ENCODE measurements at places on chromosomes 1 and 21.

DNA sequence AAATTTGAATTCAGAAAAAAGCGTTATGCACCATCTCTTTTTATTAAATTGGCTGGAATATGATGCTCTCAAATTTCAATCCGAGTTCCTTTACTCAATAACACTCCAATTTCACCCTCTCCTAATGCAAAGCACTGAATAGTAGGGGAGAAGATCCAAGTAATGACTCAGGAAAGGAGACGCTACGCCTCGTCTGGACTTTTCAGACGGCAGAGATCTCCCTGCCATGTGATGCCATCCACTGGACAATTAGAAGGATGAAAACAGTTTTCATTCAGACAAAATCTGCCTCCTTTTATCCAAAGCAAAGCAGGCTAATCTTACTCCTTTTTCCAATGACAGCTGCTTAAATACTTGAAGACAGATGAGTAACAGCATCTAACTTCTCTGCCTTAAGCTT, 242.4 kb upstream of the GREM2 start:
- DNase-seq: no peak

DNA sequence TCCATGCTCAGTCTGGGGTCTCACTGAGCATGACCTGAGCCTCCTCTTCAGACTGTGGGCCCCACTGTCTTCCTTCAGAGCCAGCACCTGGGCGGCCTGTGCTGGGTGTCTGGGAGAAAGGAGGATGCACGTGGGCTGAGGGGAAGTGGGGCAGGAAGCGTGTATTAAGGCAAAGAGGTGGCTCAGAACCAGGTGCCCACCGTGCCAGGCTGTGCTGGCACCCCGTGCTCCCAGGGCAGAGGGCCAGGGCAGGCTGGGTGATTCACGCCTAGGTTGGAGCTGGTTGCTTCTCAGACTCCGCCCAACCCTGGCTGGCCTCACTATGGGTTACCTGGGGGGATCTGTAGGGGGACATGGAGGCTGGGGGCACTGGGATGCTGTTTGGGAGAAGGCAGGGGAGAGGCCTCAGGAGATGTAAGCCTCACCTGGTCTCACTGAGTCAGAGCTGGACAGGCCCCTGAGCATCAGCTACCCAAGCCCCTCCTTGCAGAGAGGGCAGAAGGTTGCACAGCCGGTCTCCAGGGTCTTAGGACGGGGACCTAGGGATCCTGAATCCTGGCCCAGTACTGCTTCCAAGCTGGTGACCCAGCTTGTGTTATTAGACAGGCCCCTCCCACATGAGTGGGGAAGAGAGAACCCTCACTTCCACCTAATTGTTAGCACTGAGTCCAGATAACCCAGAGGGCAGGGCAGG, 18.6 kb upstream of the PADI1 start:
- no peak for DNase-seq

DNA sequence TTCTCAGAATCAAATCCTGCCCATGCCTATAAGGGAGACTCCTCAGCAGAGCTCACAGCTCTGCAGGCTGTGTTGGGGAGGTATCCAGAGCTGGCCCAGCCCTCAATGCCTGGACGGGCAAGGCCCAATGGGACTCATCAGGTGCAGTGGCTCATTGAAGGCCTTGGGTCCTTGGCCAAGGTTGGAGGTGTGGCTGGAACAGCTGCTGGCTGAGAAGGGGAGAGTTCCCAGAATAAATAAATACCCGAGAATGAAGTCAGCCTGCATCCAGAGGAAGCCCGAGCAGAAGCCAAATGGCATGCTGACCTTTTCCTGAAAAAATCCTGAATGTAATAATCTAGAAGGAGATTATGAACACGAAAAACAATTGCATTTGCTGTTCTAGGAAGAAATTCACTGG, 25.2 kb upstream of the IKBKE start:
- no peak for DNase-seq

DNA sequence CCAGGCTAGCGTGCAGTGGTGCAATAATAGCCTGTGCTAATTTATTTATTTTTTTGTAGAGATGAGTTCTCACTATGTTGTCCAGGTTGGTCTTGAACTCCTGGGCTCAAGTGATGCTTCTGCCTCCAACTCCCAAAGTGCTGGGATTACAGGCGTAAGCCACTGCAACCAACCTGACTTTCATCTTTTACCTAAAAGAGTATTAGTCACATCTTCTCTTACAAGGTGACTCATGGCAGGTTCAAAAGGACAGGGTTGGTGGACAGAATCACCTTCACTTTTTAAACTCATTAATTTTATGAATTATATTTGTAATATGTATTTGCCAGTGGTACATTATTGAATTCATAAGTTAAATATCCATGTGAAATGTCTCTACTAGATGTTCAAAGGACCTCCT, 18.1 kb downstream of the JAM2 start:
- DNase-seq: no peak

- DNase-seq: no peak
Observed at GRCh38 chr1:35835398-35835797, 27.6 kb downstream of the AGO4 start.

GRCh38 chr1:66381621-66382275, 152.2 kb upstream of the SGIP1 start:
- DNase-seq: no peak

DNA sequence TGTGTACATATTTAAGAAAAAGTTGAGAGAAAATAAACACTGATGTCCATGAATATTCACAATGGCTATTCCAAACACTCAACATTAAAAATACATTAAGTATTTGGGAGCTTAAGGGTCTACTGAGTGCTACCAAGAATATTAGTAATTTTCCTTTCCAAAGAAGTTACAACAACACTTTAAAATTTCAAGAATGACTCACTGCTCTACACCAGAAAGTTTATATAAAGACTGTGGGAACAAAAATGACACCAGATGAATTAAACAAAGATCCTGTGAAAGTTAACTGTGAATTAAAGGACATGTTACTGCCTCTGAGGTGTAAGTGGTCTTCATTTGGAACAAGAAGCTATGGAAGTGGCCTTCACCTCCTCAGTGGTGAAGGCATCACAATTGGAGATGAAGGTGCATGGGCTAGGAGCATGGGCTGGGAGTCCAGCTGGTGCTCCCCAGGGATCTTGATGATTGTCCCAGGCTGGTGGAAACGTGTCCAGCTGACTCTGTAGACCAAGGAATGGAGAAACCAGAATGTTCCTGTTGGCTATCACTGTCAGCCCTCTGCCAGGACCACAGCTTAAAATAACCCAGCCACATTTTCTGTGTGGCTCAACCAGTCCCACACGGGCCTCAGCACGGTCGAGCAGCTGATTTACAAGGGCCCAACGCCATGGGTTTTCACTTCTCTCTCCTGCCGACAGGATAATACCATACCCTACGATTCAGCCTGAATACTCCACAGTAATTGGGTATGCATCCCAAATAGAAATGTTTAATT, 28.8 kb downstream of the TAF5L start:
- DNase-seq: no peak

- DNase-seq: no peak
Observed at GRCh38 chr1:184966989-184967388, 7.3 kb downstream of the NIBAN1 start.

DNA sequence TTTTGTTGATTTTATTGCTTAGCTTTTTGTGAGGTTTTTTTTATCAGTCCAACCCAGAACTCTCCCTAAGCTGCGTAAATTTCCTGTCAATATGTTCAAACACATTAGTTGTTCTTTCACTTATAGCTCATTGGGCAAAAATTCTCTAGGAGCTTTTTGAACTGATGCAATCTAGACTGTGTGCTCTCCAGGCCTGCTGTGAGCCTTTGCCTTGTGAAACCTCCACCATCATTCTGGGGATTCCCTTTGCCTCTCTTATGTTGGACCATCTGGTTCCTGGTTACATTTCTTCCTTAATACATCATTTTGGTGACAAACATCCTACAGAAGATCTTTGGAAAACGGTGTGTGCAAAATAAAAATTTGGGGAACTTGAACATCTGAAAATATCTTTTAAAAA, 247.2 kb downstream of the LRRC7 start:
- DNase-seq: no peak

DNA sequence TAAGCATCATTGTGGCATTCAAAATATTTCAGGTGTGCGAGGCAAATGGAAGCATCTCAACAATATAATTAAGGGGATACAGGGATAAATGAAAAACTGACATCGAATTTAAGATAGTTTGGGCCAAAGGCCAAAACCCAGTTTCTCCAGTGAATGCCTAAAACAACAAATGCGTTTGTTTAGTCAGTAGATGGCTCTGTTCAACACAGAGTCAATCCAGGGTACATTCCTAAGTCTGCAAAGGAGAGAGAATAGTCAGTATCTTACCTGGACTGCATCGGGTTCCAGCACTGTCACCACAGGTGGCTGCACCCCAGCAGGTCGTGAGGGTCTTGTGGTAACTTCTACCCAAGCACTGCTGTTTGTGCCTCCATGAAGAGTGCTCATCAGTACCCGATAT, 321.1 kb downstream of the KCTD3 start:
- no peak for DNase-seq

- no peak for DNase-seq
Observed at GRCh38 chr1:22645931-22646330, 2.5 kb downstream of the C1QC start.

DNA sequence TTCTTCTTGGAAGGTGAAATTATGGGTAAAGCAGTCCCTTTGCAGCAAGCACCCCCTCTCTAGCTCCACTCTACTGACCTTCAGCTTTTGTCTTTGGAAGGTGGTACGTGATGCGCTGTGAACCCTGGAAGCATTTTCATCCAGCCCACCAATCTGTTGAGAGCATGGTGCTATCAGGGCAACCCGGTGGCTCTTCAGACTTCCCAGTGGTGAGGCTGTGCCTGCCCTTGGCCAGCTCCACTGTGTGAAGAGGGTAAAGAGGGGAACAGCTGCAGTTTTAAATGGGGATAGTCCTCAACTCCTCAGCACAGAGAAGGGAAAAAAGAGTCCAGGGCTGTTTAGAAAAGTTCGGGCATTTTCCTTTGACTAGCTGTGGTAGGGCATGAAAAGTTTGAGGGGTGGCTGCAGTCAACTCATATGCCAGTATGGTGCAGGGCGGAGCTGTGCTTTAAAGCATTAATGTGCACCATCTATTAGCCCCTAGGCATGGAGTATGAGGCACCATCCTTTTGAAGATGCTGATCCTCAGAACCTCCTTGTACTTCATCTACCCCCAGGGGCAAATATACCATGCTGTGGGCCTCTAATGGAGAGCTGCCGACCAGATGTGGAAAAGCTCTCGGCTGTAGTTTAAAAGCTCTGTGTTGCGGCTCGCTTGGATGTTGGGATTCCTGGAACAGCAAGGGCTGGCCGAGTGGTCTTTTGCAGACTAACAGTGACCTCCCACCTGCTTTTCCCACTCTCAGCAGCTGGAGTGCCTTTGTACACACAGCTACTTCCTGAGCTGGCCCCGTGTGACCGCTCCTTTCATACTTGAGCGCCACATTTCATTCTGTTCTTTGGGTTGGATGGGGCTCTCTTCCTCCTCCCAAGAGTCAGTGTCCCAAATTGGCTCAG, 123.0 kb downstream of the PEX14 start:
- no peak for DNase-seq

DNA sequence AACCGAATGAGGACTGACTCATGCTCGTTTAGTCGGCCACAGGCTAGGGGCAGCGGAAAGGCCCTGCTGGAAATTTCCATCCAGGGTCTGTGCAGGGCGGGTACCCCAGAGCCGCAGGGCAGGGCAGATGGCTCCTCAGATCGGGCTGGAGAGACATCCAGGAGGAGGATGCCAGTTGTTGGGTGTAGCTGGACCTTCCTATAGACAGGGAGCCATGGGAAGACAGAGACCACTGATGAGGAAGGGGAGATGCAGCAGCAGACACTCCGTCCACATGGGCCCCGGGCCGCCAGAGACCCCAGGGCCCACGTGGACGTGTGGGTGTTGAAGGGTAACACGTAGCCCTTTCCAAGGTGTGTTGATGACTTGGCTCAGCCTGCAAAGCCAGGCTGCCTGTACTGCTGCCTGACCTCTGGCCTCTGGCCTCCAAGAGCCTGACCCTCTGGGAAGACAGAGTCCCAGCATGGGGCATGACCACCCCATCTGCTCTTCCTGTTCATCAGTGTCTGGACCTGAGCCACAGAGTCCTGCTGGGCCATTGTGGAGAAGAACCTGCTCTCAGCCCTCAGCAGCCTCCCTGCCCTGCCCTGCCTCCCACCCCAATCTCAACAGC, 4.8 kb downstream of the GNG4 start:
- no peak for DNase-seq

DNA sequence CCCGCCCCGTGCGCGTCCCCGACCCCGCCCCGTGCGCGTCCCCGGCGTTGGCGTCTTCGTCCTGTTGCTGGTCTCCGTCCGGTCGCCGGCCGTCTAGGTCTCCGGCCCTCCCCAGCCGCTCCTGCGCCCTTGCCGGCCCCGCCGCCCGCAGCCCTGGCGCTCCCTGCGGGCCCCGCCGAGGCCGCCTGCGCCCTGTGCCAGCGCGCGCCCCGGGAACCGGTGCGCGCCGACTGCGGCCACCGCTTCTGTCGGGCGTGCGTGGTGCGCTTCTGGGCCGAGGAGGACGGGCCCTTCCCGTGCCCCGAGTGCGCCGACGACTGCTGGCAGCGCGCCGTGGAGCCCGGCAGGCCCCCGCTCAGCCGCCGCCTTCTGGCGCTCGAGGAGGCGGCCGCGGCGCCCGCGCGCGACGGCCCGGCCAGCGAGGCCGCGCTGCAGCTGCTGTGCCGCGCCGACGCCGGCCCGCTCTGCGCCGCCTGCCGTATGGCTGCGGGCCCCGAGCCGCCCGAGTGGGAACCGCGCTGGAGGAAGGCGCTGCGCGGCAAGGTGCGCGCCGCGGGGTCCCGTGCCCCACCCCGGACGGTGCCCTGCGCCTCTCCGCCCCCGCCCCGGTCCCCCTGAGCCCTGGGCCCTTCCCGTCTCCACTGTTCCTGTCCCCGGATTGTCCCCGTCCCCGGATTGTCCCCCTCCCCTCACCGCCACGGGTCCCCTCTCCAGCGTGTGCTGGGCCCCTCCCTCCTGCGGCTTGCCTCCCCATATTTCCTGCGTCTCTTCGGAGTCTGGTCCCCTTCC, at the start of gene RNF187:
Gene RNF187, plus strand, starts transcription at position 47 of the 789 bp plus-strand sequence.
- no peak for DNase-seq

GRCh38 chr21:42414928-42415769, 11.4 kb downstream of the UBASH3A start:
- DNase-seq: peak; percentile 80

DNA sequence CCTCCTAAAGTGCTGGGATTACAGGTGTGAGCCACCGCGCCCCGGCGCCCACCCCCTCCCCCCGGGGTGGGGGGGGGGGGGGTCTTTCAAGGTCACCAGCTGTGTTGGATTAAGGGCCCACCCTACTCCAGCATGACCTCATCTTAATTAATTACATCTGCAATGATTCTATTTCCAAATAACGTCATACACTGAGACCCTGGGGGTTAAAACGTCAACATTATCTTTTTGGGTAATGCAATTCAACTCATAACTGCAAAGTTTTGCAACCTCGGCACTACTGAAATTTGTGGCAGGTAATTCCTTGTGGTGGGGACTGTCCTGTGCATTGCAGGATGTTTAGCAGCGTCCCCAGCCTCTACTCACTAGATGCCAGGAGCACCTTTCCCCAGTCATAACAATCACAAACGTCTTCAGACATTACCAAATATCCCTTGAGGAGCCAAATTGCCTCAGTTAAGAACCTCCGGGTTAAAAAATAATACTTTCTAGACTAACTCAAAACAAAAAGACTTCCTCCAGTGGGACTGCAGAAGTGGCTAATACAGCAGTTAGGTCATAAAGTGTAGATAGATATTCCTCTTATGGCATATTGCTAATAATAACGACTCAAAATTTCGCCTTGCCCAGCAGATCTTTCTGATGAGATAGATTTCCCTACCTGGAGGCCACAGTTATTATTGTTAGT, 233.0 kb upstream of the KAZN start:
- DNase-seq: peak; percentile 22

GRCh38 chr21:38788275-38788905, 17.3 kb upstream of the ETS2 start:
- DNase-seq: no peak

Data from GM06990 (cell line).